CD4-positive, alpha-beta T cell treated with Interleukin-10 for 1 hour (primary cell): ENCODE measurements at places on chromosomes 3 and 15.

DNA sequence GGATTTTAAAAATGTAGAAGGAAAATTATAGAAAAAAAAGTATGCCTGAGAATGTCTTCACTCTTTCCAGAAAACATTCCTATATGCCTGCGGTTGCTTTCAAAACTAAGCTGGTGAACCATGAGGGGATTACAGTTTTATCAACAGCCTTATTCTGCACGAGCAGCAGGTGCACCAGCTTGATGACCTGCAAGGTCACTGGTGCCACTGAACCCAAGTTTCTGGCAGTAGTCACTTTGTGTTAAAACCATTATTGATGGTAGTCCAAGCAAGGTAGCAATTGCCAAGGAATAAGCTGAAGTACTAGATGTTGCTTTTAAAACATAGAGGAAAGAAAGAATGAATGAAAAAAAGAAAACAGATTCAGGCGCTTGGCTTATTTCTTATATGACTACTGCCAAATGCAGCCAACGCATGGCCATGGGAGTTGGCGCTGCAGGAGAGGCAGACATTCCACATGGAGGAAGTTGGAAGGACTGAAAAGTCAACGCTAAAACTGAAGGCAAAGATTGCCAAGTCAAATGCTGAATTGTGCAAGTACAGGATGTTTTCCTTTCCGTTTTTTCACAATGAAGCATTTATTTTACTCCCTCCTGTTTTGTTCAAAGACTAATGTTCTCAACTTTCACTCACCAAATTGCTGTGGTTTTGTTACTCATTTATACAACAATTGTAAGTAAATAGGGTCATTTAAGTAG lies 601.4 kb downstream of the CADM2 start:
- no peak for DNase-seq

GRCh38 chr3:8773941-8774542 lies 4.6 kb upstream of the OXTR start:
- DNase-seq, result no peak

- no peak for DNase-seq
Measured at GRCh38 chr3:135141160-135141559, 346.1 kb downstream of the EPHB1 start.

DNA sequence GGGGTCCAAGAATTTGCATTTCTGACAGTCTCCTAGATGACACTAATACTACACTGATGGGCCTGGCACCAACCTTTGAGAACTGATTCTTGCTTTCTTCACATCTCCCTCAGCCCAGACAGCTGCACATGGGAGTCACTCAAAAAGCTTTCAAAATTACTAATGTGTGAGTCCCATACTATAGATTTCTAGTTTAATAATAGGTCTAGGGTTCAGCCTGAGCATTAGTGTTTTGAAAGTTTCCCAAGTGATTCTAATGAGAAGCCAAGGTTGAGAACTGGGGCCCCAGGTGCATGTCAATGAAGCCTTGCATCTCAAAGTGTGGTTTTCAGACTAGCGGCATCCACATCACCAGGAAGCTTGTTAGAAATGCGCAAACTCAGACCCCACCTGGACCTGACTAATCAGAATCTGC lies 159.9 kb upstream of the CMC1 start:
- no peak for DNase-seq

GRCh38 chr3:196108075-196108743 lies 26.3 kb upstream of the TFRC start:
- DNase-seq, result no peak
